ENCODE measurements at places on chromosomes 5 and 9. TPM values are rescaled to one million over a fixed set of nuclear protein-coding genes. Genes with fewer than 3 reads are reported as not detected.

The PDLIM7 gene
- 32.7 TPM for total RNA-seq

DNA sequence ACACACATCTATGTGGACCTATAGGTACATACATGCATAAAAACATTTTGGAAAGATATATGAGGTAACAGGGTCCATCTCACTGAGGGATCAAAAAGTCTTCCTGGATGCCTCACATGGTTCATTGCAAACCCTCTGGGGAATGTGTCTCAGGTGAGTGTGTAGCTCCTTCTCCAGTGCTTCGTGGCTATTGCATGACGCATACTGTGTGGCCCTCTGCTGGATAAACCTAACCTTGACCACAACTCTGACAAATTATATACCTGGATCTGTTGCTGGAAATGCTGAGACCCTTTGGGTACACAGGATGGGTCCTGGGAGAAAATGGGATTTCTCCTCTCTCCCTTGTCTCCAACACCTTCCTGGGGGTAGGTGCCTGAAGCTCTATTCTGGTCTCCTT is 91.9 kb downstream of the JAKMIP2 start:
- no peak for DNase-seq

GRCh38 chr9:33295571-33295970 is 5.3 kb downstream of the NFX1 start:
- DNase-seq = no peak

DNA sequence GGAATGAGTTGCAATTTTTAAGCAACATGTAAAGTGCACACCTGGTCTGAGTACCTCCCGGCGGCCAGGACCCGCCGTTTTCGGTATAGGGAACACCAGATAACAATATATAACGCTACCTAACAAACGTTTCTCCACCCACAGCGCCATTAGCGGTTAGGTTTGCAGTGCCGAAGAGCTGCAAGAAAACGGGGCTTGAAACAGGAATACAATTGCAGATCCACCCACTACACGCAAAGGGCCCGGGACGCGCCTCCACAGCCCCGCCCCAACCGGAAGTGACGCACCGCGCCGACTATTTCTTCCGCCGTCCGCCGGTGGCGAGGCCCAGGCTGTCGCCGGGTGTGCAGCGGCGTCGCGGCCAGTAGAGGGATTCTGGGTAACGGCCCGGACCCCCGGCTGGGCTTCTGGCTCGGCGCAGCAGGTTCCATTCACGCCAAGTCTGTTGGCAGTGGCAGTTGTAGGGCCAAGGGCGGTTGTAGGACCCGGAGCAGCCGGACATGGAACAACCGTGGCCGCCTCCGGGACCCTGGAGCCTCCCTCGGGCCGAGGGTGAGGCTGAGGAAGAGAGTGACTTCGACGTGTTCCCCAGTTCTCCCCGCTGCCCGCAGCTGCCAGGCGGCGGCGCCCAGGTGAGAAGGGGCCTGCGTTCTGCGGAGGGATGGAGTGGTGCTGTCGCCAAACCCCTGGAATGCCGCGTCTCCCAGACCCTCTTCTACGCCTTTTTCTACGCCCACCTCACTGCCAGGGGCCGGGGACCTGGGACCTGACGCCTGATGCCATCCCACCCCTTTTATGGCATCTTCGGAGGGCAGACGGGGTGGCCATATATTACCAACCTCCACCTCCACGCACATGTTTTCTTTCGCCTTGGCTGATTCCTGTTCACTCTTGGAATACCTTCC is at the start of gene CDC37L1:
CDC37L1 (plus strand) TSS at position 302 of the 905 bp plus-strand sequence; CDS start at position 501, 199 bp downstream.
- peak; percentile 99 for DNase-seq

GRCh38 chr9:3929345-3930047 is 370.4 kb downstream of the GLIS3 start:
- DNase-seq = no peak

- peak; percentile 57 for DNase-seq
These were observed 23.9 kb upstream of the MAPK9 start for GRCh38 chr5:180315762-180316212.

GRCh38 chr5:134574521-134574920 is 49.1 kb downstream of the JADE2 start:
- DNase-seq = no peak

The FOXD4L5 gene
- total RNA-seq = 0.25 TPM

DNA sequence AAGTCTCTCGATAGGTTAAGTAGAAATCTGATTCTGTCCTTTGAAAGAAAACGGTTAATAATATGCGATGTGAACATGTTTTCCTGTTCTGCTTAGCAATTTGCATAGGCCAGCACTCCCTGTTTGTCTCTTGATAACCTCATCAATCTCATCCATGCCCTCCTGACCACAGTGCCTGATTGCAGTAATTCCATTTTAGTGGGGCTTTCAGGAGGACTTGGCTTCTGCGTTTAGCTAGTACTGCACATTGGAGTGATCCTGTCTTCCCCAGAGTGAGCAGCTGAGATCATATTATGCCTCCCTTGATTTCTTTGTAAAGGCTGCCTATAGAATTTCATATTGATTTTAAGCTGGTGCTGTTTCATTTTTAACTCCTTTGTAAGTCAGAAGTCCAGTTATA is 335.9 kb upstream of the ISL1 start:
- DNase-seq = no peak

- no peak for DNase-seq
These were observed 848.0 kb downstream of the PTPRD start for GRCh38 chr9:9764821-9765220.
